NCI-H2081 (cell line): ENCODE measurements at places on chromosomes 2 and 18.

DNA sequence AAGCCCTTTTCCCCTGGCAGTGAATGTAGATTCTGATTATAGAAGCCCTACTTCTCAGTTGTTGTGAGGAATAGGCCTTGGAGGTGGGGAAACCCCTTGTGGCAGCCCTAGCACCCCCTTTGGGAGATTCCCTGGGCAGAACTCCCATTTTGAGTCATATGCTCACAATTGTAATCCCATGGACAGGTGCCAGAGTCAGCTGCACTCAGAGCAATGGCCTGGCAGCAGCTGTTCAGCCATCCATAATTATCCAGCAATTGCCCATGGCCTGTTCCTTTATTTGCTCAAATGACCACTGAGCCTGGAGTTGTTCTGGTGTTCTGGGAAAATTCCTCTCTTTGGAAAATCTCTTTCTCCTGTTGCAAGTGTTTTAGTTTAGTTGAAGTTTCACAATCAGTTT is 71.7 kb downstream of the PTRHD1 start:
- DNase-seq, result peak; percentile 91

DNA sequence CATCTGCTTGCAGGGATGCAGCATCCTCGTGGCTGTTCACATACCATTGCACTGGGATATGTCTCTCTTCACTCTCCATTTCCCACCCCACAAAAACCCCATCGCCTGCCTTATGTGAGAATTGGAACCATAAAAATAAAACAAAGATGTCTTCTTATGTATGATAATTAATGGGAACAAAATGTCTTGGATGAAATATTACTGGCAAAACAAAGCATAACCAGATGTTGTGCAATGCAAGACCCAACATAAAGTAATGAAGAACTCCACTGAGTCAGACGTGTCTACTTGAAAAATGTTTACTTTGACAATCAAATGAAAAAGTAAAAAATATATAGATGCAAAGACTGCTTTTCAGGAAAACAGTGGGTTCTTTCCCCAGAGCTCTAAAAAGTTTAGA is 611.3 kb upstream of the SYT4 start:
- no peak for DNase-seq

GRCh38 chr2:177754492-177754873 is 318.1 kb downstream of the PDE11A start:
- DNase-seq, result no peak

DNA sequence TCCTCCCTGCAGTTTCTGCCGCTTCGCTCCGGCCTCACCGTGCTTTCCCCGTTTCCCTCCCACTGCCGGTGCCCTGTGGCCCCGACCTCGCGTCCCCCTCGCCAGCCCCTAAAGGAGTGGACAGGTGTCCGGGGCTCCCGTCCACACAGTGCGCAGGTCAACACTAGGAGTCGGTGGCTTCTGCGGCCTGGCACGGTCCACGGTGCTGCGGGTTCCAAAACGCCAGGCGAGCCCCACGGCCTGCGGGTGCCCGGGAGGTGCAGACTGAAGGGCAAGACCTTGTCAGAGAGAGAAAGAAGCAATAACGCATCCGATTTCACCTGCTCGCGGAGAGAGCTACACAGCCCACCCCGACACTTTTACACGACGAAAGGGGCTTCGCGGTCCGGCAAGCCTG is 588.7 kb upstream of the SALL3 start:
- DNase-seq, result no peak

GRCh38 chr2:224126440-224126839 is 87.4 kb upstream of the SERPINE2 start:
- DNase-seq, result no peak

DNA sequence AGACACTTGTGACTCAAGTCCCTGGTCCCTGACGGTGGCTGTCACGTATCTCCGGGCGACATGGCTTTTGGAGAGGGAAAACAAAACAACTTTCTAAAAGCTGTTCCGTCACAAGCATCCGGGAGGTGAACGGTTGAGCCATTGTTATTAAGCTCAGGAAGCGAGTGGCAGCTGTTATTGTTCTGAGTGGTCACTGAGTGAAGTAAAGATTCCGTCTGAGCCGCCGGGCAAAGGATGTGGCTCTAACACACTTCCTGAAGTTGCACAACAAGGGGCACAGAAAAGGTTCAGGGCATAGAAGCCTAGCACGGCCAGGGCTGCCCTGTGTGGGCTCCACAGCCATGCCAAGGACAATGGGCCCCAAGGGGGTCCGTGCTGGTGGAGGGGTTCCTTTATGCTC is 24.3 kb downstream of the INPP5D start:
- no peak for DNase-seq

DNA sequence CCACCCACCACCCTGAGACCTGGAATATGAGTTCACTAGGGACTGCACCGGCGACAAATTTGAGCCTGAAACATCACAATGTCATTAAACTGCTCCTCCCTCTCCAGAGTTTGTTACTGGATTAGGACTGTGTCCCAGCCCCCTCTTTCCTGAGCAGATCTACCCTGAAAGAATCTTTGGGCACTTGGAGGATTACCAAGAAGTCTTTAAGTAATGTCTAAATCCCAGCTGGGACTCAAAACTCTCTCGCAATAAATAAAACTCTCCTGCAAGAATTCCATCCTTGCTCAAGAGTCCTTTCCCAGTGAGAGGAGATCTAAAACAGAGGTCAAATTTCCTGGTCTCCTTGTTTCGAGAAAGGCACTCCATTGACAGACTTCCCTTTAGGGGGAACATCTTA is 20.9 kb downstream of the GKN2 start:
- DNase-seq, result no peak

- no peak for DNase-seq
Measured at GRCh38 chr18:49723648-49724180, 89.6 kb downstream of the ACAA2 start.

DNA sequence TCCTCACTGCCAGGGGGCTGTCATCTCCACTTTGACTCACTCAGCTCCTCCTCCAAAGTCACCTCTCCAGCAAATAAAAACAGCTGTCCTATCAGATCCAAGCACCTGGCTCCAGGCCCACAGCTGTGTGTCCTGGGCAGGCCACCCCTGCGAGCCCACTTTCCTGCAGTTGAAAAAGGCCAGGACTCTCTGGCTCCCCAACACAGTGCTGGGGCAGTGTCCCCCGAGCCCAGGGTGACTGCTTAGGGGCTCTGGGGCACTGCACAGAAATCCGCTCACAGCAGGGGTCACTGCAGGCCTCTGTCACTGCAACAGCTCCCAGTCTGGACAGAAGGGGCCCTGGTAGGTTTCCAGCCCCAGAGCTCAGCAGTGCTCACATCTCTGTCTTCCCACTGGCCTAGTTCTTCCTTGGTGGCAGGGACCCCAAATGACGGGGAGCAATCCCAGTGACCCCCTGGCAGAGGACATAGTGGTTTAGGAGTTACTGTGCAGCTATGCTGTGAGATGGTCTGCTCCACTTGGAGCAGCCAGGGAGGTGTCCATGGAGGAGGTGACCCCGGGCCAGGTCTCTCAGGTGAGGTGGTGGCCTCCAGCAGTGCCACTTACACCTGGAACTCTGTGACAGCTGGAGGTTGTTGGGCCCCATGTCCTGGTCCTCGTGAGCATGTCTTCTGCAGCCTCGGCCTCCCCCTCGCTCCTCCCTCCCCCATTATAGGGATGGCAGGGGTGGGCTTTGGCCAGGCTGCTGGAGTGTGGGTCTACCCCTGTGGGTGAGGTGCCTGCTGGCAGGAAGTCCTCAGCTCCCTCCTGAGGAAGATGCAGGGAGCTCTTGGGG is 35.5 kb downstream of the HS6ST1 start:
- DNase-seq, result no peak

DNA sequence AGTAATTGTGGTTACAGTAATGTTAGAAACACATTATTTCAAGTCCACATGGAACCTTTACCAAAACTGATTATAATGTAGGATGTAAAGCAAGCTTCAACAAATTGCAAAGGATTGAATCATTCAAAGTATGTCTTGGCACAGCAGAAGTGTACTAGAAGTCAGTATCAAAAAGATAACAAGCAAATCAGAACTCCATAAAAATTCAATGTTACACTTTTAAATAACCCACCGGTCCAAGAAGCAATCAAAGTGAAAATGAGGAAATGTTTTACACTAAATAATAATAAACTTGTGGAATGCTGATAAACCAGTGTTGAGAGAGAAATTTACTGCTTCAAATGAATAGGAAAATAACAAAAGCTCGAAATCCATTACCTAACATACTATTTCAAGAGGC is 47.7 kb downstream of the TTC21B start:
- no peak for DNase-seq

DNA sequence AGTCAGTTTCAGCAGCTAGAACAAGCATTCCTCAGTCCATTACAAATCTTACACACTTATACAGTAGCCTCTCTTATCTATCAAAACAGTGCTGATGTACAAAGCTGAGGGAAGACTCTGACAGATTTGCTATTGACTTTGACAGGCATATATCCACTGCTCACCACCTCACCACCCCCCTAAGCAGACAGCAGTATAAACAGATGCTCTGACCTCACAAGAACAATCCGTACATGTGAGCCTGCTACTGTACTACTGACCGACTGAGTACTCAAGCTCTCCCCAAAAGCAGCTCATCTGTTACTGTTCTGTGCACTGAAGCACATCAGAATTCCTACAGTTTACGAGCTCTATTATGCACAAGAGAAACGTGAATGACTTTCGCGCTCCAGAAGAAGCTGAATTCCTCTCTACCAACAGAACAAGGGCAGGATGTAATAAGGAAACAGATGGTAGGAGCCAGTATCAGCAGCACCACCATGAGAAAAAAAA is 95.6 kb upstream of the PDE1A start:
- DNase-seq, result peak; percentile 70

GRCh38 chr2:56715683-56716082 is 531.9 kb downstream of the CCDC85A start:
- DNase-seq, result no peak

- DNase-seq, result no peak
Measured at GRCh38 chr2:120482334-120482733, 136.4 kb downstream of the INHBB start.

- no peak for DNase-seq
Measured at GRCh38 chr2:199958014-199958413, 2.6 kb downstream of the MAIP1 start.

DNA sequence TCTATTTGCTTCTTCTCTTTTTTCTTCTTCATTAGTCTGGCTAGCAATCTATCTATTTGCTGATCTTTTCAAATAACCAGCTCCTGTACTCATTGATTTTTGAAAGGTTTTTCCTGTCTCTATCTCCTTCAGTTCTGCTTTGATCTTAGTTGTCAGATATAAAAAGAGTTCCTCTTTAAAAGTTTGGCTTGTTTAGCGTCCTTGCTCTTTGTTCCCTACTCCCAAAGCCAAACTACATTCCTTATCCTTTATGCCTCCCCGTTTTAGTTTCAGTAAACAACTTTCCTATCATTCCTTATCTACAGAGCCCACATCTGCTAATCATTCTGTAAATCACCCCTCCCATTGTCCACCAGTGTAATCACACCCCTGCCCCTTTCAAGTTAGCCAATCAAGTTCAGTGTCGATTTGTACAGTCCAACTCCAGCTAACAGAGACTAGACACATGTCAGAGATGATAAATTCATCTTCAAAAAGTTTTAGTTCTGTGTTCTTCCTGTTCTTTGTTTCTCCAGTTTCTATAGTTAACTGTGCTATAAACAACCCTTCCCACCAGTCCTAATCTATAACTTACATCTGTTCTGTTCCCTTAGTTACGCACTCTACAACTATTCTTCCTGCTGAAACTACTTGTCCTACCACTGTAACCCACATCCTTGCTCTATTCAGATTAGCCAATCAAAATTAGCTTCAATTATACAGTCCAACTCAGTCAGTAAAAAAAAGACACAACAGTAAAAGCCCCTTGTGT is 44.4 kb downstream of the TFPI start:
- DNase-seq, result no peak

- DNase-seq, result peak; percentile 79
Measured at GRCh38 chr2:112958428-112959108, 19.2 kb upstream of the IL36G start.

DNA sequence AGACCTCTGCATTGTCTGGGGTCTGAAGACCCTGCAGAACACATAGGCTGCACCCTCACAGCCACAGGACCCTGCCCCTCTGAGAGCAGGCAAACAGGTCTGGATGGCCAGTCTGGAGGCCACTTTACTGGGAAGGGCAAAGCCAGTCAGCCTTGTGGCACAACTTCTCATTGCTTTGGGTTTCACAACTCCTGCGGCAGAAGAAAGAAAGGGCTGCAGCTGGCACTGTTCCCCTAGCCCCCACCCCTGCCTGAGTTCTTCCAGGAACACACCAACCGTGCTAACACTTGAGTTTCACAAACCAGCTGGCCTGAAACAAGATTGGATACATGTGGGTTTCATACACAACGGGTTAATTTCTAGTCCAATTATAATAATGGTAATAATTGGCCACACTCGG is 276.5 kb upstream of the MGAT5 start:
- DNase-seq, result no peak

GRCh38 chr18:23722646-23723045 is 33.4 kb downstream of the LAMA3 start:
- DNase-seq, result no peak

GRCh38 chr2:119841550-119841949 is 81.8 kb downstream of the PTPN4 start:
- DNase-seq, result no peak
